EH (cell line): ENCODE measurements at places on chromosomes 5 and 9.

GRCh38 chr5:32225445-32225844 lies 51.3 kb upstream of the GOLPH3 start:
- DNase-seq = peak; percentile 74

DNA sequence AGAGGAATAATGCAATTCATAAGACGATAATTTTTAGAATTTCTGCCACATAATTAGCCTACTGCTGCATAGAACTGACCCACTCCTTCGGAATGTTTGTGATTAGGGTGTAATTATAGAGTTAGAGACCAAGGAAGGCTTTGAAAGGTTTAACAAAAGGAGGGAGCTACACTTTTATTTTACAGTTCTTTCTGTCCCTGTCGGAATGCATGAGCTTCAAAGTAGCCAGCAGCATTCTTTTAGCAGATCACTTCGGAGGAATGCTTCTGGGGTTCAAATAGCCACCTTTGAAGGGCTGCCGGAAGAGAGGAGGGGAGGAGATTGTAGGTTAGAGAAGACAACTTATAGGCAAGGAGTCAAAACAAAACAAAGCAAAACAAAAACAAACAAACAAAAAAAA lies 168.1 kb downstream of the GRIA1 start:
- DNase-seq = peak; percentile 62

DNA sequence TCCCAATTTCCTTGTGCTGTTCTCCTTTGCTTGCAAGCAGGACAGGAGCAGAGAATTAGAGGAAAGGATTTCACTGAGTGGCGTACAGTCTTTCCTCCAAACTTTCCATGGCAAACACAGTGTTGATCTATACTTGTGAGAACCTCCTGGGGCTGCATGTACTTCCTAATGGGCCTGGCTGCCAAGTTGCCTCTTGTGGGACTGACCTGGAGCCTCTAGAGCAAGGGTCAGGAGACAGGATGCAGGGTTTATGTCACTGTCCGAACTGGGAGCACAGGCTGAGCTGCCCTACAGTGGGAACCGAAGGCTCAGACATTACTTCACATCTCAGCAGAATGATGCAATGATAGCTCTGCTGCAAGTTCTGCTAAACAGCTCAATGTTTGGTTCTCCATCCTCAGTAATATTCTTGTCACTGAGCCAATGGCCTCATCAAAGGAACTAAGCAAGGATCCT lies 102.3 kb downstream of the ENC1 start:
- DNase-seq = peak; percentile 78

- DNase-seq = no peak
Observed at GRCh38 chr9:120857481-120857880, 14.8 kb upstream of the PSMD5 start.

DNA sequence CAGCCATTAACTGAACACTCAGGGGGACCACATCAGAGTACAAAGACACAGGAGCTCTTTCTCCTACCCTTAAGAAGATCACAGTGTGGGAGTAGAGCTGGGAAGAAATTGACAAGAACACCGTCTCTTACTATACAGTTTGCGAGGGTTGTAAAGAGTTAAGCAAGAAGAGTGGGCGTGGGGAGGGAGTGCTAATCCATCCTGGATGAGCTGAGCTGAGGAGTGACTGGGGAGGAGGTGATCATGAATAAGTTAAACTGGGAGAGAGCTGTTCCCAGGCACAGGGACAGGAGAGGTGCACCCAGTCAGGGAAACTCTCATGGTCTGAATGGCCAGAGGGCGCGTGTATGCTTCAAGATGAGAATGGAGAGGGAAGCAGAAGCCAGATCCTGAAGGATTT lies 17.2 kb downstream of the TAF1L start:
- DNase-seq = no peak

DNA sequence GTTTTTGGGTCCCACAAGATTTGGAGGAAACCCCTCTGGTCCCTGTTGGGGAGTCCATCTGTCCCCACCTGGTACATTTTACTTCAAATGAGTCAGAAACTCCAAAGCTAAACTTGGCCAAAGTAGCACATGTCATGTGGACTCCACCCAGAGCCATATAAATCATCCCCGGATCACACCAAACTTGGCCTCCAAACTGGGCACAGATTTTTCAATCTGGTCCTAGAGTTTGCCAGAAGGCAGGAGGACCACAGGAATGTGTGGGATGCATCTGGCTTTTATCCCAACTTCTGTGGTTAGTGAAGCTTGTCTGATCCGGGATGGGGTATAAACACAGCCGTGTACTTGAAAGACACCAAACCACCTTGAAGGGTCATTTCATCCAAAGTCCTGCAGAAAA lies 66.3 kb downstream of the MAT2B start:
- peak; percentile 86 for DNase-seq

GRCh38 chr5:565782-566440 lies 41.7 kb upstream of the SLC9A3 start:
- DNase-seq = peak; percentile 19

GRCh38 chr9:84170521-84171141 lies 169.9 kb downstream of the SLC28A3 start:
- DNase-seq = peak; percentile 98

GRCh38 chr5:59786334-59786805 lies 107.2 kb downstream of the PDE4D start:
- DNase-seq = peak; percentile 93

DNA sequence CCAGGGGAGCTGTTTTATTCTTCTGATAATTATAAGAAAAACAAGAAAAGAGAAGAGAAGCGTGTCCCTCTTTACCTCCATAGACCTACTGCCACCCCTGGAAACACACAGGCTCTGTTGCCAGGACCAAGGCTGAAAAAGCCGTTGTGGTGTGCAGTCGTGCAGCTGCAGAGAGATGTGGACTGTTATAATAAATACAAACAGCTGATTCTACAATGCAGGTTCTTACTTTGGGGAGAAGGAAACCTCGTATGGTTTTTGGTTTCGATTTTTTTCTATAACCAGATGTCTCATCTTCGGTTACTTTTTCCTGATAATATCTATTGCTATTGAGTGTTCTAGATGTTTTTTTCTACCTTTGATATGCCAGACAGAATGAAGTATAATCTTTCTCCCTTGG lies 28.1 kb downstream of the FYB1 start:
- DNase-seq = no peak

GRCh38 chr9:27440888-27441740 lies 83.0 kb upstream of the IFNK start:
- no peak for DNase-seq

DNA sequence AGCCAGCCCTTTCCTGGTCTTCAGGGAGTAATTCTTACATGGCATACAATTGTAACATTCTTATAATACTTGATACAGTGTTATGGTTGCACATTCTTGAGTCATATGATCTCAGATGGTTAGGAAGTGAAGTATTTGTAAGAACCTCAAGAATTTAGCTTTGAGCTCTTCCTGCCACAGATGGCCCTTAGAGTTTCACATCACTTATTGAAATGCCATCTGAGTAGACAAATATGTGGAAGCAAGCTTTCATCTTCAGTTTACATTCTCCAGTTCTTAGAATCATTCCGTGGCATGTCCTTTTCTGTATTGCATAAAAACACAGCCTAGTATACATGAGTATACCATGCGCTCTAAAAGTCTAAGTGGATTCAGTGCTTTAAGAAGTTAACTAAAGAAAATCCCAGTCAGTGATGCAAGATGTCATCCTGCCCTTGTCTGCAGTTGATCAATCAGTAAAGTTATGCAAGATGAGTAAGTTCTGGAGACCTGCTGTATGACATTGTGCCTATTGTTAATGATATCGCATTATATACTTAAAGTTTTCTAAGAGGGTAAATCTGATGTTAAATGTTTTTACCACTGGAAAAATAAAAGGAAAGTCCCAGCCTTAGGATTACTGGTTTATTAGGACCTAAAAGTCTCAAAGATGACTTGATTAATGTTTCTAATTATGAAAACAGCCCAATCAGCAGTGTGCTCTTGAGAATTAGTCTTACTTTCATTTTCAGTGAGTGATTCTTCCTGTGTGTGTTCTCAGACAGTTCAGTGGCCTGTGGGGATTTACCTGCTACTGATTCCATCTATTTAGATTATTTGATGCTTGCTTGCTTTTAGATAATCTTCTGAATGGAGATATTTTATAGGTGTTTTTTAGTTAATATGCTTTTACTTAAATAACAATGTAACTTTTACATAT lies 29.4 kb downstream of the RHOBTB3 start:
- peak; percentile 99 for DNase-seq

GRCh38 chr9:70761139-70761670 lies 346.7 kb upstream of the KLF9 start:
- DNase-seq = no peak

DNA sequence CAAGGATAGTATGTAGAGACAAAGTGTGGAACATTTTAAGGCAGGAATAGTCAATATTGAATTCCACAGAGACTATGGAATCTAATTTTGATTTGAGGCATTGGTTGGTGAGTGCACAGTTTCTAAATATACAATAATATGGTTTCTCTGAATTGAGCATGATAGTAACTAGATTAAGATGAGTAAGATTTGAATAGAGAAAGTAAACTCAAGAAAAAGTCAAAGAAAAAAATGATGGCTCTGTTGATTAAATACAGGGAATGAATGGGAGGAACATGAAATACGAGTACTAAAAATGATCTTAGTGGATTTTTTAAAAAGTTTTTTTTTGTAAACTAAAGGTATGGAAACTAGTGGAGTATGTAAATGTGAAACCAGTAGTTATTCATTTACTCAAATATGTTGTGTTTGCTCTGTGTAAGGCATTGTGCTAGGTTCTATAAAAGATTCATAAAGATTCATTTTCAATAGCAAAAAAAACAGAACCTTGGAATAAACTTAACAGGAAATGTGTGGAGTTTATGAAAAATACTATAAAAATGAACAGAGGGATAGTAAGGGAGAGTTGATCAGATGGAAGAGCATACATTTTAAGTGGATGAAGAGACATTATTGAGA lies 101.2 kb downstream of the ZCCHC7 start:
- DNase-seq = no peak

- DNase-seq = peak; percentile 37
Observed at GRCh38 chr5:16857635-16858034, 78.5 kb downstream of the MYO10 start.

- no peak for DNase-seq
Observed at GRCh38 chr5:103793595-103794182, 231.1 kb upstream of the NUDT12 start.

DNA sequence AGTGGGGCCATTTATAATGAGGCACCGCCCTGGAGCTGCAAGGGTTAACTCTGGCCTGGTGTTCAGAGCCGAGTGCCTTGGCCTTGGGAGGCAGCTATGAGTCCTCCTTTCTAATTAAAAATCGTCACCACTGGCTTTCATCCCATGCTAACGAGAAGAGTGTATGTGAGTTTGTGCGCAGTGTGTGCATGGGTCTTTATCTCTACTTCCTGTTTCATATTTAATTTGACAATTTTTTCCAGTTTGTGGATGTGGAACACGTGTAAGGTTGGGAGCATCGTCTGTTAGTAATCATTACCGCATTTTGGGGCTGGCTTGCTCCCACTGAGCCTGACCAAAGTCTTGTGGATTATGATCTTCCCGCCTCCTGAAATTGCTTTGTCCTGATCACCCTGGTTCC lies 76.4 kb downstream of the NDFIP1 start:
- peak; percentile 44 for DNase-seq

DNA sequence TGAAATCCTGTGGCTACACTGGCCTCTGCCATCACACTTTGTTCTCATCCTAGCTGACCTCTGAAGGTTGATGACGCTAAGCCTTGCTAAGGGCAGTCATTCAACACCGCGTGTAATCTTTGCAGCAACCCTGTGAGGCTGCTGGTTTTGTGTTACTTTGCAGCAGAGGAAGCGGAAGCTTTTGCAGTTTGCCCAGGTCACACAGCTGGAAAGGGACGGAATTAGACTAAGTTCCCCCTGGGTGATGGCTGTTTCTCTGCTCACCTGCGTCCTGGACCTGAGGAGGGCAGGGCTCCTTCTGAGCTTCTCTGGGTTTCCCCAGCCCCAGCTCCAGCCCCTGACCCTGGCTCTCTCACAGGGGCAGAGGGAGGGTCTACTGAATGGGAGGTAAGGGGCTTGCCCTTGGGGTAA lies 7.3 kb upstream of the SLC25A51 start:
- no peak for DNase-seq

GRCh38 chr9:28999806-29000205 lies 1426.5 kb upstream of the C9orf72 start:
- DNase-seq = no peak

- peak; percentile 59 for DNase-seq
Observed at GRCh38 chr9:104944356-104944755, 16.4 kb upstream of the ABCA1 start.

GRCh38 chr5:93421468-93421867 lies 159.6 kb downstream of the NR2F1-AS1 start:
- DNase-seq = no peak

DNA sequence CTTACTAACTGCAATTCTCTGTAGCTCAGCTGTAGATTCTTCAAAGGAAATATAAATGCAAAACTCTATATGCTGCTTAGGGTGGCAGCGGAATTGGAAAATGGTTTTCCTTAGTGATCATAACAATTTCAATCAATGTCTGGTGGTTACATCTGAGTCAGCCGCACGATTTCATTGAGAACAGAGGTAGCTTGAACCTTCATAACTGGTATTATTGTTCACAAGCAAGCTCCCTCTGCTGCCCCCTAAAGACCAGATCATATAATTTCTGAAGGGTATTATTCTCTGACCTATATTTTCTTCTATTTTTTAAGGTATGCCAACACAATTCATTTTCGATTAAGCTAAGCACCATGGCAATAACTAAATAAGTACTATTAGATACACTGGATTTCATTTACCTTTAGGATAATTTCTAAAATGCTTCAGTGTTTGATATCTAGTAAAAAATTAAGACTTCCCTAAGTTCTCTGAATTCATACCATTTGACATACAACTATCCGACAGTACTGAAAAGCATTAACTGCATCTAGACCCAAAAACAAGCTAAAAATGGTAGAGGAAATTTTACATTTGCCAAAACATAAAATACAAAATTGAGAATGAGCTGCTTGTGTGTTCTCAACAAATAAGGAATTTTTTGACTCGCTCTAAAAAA lies 181.1 kb upstream of the SPEF2 start:
- peak; percentile 39 for DNase-seq

DNA sequence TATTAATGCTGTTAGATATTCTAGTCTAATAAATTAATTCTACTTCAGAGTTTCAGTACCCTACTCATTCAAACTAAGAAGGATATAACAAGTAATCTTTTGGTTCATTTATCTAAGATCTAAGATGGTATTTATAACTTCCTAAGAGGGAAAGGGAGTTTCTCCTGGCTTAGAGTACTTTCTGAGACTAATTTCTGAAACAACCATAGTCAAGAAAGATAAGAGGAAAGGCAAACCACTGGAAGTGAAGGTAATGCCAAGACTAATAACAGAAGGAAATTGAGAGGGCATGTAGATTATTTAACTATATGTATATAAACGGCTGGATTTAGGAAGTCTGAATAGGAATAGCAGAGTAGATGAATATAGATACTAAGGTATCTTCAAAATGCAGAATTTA lies 112.4 kb upstream of the ACOT12 start:
- no peak for DNase-seq
